ENCODE measurements at places on chromosomes 6 and 20. TPM values are rescaled to one million over a fixed set of nuclear protein-coding genes. Genes with fewer than 3 reads are reported as not detected.

Gene PSORS1C2
- total RNA-seq: not detected

Gene TMEM244
- total RNA-seq: not detected

DNA sequence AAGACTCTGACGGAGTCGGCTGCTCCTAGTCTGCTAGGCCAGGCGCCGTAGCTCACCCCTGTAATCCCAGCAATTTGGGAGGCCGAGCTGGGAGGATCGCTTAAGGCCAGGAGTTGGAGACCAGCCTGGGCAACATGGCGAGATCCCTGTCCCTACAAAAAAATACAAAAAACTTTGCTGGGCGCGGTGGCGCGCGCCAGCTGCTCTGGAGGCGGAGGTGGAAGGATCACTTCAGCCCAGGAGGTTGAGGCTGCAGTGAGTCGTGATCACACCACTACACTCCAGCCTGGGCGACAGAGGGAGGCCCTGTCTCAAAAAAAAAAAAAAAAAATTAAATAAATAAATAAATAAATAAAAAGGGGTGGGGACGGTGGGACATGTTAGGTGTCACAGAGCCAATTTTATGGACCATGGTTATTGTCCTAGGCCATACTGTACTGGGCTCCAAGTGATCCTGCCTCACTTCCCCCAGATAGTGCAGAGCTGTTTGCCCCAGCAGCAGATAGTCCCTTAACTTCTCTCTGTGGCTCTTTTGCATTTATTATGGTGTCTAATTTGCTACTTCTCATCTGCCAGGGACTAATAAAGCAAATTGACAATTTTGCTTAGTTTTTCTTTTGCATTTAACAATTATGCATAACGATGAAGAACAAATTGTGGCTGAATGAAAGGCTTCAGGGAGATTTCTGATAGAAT, 5.2 kb downstream of the PI16 start:
- no peak for DNase-seq

- DNase-seq: no peak
Measured at GRCh38 chr6:40568062-40568708, 19.0 kb downstream of the LRFN2 start.

GRCh38 chr20:24991897-24992486, 559 bp downstream of the APMAP start:
- DNase-seq: no peak

DNA sequence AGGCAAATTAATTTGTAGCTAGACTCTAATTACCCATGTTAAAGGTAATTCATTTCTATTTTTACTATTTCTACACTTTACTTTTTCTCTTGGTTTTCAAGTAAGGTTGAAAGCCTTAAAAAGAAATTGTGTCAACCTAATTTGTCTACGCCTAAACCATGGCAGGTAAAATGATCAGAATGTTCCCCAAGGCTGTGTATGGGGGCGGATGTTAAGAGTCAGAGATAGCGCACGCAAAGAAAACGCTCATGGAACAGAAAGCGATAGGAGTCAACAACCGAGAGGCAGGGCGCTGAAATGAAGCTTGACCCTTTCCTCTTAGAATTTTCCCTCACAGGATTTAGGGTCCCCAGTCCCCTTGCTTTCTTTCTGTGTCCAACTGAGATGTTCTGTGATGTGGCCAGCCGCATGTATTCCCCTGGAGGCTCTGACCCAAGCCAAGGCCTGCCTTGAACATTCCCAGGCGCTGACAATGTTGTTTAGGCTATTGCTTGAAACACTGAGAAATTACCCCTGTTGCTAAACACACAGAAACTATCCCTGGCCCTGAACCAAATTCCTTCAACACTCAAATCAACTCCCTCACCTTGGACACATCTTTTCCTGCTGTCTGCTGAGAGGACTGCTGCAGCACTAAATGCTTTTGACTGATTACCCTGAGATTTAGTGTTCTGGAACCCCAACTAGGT, 10.9 kb downstream of the PSMB1 start:
- DNase-seq: no peak

DNA sequence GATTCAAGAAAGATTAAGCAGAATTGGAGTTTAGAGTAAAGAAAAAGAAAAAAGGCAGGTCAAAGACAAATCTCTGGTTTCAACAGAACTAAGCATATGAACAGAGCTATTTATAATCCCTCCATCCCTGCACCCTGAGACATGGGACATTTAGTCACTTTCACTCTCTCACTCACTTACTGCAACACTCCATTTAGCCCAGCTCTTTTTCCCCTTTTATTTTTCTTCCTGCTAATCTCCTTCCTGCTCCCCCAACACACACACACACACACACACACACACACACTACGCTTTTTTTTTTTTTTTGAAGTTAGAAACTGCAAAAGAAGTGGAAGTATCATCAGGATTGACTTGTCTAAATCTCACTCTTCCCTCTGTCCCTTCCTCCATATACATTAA, 45.1 kb upstream of the TBC1D7 start:
- no peak for DNase-seq

DNA sequence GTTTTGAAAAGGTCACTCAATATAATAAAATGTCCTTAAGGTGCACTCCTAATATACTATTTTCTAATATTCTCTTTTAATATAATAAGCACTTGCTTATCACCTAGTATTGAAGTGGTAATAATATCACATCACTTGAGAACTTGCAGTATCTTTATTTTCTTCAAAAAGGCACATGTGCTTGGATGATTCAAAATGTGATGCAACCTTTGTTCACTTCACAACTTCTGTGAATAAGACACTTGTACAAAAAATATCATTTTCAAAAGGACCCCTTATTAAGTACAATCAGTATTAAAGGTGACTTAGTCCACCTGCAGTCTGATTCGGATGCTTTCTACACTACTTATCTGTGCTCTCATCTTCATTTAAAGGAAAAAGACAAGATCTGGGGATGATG, 3.4 kb downstream of the PRELID3B start:
- DNase-seq: no peak

DNA sequence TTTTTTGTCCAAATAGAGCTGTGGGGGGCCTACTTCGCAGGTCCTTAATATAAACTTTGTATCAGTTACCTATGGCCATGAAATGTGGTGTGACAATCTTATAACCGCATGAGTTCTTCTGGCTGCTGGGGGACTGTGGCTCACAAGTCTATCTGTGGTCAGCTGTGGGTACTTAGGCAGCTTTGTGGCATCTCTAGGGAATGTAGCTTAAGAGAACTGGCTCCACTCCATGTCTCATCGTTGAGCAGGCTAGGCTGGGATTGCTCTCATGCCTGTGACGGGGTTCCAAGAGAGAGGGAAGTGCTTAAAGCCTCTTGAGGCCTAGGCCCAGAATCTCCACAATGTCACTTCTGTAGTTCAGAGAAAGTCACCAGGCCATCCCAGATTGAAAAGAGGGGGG, 140.5 kb downstream of the BTBD3 start:
- DNase-seq: no peak

Data from epithelial cell of proximal tubule (primary cell).